Spinal cord (tissue), 10 donors: ENCODE measurements at places on chromosomes 3 and 15. TPM values are rescaled to one million over a fixed set of nuclear protein-coding genes. Genes with fewer than 3 reads are reported as not detected.
A peak's percentile ranks its signal among the peaks of the same experiment; 100 is the strongest.

GRCh38 chr3:37591116-37591781 lies 270.4 kb upstream of the CTDSPL start:
- no peak for DNase-seq
- H3K4me3 ChIP-seq, result no peak overlapping the region
- peaks cover 14% of the 10 kb centered on the region for H3K4me1 ChIP-seq
- no peaks in the 10 kb centered on the region for H3K27me3 ChIP-seq

PSMD2 gene
- total RNA-seq, result 177 TPM

GRCh38 chr15:64861960-64862359 lies 20.2 kb downstream of the PLEKHO2 start:
- no peaks in the 10 kb centered on the region for H3K27me3 ChIP-seq
- H3K36me3 ChIP-seq, result peaks cover 60% of the 10 kb centered on the region
- H3K27ac ChIP-seq, result no peak overlapping the region
- DNase-seq, result no peak
- peaks cover 48% of the 10 kb centered on the region for H3K4me1 ChIP-seq

DNA sequence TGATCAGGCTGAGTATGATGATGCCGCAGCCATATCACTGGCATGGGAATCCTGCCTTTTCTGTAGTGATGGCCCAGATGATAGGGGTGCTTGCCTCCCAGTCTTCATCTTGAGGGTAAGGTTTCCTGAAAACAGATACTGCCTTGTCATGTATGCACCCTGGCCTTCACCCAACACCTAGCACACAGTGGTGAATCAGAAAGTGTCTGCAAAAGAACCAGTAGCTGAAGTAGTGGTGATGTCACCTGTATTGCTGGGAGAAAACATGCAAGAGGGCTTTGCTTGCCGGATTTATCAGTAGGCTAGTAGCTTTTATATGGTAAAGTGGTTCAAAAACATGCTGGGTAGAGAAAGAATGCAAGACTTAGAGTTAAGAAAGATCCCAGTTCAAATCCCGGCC lies 419.8 kb upstream of the WNT5A start:
- H3K4me3 ChIP-seq, result no peak overlapping the region
- no peaks in the 10 kb centered on the region for H3K36me3 ChIP-seq
- DNase-seq, result no peak
- H3K27me3 ChIP-seq, result no peaks in the 10 kb centered on the region

DUOXA2 gene
- not detected for total RNA-seq

COL6A6 gene
- total RNA-seq, result 6.2 TPM

- no peak overlapping the region for H3K27ac ChIP-seq
- H3K27me3 ChIP-seq, result no peaks in the 10 kb centered on the region
- no peak for DNase-seq
- no peak overlapping the region for H3K4me3 ChIP-seq
- no peaks in the 10 kb centered on the region for H3K36me3 ChIP-seq
Observed at GRCh38 chr3:178551916-178552321, 15.7 kb downstream of the KCNMB2 start.

TGFBR2 gene
- 76.7 TPM for total RNA-seq

- no peaks in the 10 kb centered on the region for H3K36me3 ChIP-seq
- no peaks in the 10 kb centered on the region for H3K4me1 ChIP-seq
- no peak overlapping the region for H3K4me3 ChIP-seq
- DNase-seq, result peak; percentile 3
- H3K27me3 ChIP-seq, result no peaks in the 10 kb centered on the region
- no peak overlapping the region for H3K27ac ChIP-seq
Observed at GRCh38 chr3:142863010-142863817, 25.7 kb downstream of the PCOLCE2 start.

GRCh38 chr15:99921101-99921500 lies 187.9 kb upstream of the LYSMD4 start:
- H3K27me3 ChIP-seq, result no peaks in the 10 kb centered on the region
- no peak for DNase-seq
- H3K27ac ChIP-seq, result no peak overlapping the region
- no peak overlapping the region for H3K4me3 ChIP-seq
- no peaks in the 10 kb centered on the region for H3K36me3 ChIP-seq

DNA sequence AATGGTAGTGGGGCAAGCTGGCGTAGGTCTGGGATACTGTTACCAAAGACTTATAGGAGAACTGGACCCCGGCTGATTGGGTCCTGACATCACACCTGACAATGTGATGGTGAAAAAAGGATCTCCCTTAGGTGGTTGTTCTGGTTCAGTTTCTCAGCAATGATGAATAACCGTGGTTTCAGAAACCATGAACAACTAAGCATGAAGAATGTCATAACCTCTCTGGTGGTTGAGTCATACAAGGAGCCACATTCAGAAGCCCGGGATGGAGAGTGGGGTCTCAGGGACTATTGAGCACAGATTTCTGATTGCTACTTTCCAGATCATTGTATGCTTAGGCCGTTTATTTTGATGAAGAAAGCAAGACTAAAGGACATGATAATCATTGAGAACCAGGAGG lies 17.4 kb downstream of the GPR160 start:
- no peak overlapping the region for H3K4me3 ChIP-seq
- no peaks in the 10 kb centered on the region for H3K36me3 ChIP-seq
- no peaks in the 10 kb centered on the region for H3K27me3 ChIP-seq
- no peak overlapping the region for H3K27ac ChIP-seq

PTH1R gene
- 25.0 TPM for total RNA-seq

DNA sequence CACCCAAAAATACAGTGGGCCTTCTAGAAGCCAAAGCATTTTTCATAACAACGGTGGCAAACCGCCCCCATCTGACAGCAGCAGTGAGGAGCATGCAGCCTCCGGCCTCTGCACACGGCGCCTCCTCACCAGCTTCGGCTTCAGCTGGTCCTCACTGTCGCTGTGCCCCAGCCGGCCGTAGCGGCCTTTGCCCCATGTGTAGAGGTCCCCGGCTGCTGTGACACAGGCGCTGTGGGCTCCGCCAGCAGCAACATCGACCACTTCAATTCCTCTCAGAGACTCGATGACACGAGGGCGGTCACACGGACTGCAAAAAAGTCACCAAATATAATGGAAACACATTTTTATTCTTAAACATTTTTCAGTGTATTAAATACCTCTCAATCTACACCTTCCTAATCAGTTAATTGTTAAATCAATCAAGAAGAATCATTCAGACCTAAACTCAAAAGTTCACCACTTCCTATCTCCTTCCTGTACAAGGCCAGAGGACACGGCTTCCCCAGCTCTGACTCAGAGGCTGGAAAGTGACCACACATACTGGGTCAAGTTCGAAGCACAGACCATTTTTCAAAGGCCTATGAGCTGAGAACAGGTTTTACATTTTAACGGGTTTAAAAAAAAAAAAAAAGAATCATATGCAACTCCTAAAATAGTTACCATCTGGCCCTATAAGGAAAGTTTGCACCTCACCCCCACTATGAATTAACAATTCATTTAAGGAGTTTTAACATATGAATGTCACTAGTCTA lies 33.6 kb upstream of the OCA2 start:
- H3K36me3 ChIP-seq, result peaks cover 48% of the 10 kb centered on the region
- H3K4me3 ChIP-seq, result no peak overlapping the region
- no peak for DNase-seq
- no peak overlapping the region for H3K27ac ChIP-seq

DNA sequence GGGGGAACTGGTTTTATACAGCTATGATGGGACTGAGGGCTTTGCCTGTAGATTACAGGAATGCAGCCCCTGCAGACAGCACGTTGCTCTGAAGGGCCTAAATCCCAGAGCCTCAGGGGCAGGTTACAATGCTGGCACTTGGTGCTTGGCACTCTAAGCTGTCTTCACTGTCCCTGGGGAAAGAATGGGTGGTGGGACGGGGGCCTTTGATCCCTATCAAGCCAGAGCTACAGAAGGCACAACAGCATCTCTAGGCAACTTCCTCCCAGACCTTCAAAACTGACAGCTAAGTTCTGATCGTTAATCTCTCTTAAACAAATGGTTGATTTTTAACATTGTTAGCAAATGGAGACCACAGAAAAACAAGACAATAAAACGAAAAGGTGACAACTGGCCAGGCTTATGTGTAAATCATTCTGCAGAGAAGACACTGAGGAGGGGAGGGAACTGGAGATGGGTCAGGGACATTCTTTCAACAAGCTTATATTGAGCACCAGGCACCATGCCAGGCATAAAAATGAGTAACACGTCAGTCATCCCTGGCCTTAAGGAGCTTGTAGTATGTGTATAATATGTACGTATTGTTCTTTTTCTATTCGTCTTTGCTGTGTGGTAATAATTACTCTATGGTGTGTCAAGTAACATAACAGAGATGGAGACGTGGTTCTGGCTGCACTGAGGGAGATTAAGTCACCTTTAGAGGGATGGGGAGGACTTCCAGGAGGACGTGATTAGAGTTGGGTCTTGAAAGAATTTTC lies 49.1 kb downstream of the CA12 start:
- no peak overlapping the region for H3K4me3 ChIP-seq
- H3K27me3 ChIP-seq, result no peaks in the 10 kb centered on the region
- no peak overlapping the region for H3K27ac ChIP-seq
- H3K36me3 ChIP-seq, result peaks cover 2% of the 10 kb centered on the region

- H3K4me1 ChIP-seq, result peaks cover 5% of the 10 kb centered on the region
- H3K27me3 ChIP-seq, result no peaks in the 10 kb centered on the region
- no peaks in the 10 kb centered on the region for H3K36me3 ChIP-seq
- H3K27ac ChIP-seq, result peak overlapping the region; percentile 35
Observed at GRCh38 chr15:47861111-47861903, 144.0 kb downstream of the SEMA6D start.

PLA2G4E gene
- not detected for total RNA-seq

PRC1 gene
- total RNA-seq, result 46.0 TPM

DNA sequence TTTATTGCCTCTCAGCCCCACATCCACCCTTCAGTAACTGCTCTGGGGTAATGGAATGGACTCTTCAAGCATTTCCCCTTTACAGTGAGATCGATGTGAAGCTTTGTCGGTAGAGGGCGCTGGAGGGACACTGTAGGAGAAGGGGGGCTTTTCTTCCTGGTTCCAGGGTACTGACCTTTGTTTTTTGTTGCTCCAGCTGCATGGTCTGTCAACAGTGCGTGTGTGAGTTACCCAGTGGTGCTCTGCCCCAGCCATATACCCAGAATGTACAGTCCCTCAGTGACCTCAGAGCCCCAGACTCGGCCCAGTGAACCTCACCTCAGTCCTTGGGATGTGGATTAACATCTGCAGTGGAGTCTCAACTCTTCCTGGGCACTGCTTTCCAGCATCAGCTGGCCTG lies 180.3 kb upstream of the TSC22D2 start:
- peak; percentile 81 for DNase-seq
- H3K36me3 ChIP-seq, result no peaks in the 10 kb centered on the region
- no peaks in the 10 kb centered on the region for H3K27me3 ChIP-seq

WDR93 gene
- 3.9 TPM for total RNA-seq

ABI3BP gene
- 43.4 TPM for total RNA-seq

- H3K27ac ChIP-seq, result no peak overlapping the region
- H3K4me3 ChIP-seq, result no peak overlapping the region
- no peak for DNase-seq
Observed at GRCh38 chr3:45772341-45773035, 23.8 kb downstream of the SLC6A20 start.
